Posterior vena cava (tissue), 2 donors: ENCODE measurements at places on chromosomes 11 and 22. TPM values are rescaled to one million over a fixed set of nuclear protein-coding genes. Genes with fewer than 3 reads are reported as not detected.
A peak's percentile ranks its signal among the peaks of the same experiment; 100 is the strongest.

DNA sequence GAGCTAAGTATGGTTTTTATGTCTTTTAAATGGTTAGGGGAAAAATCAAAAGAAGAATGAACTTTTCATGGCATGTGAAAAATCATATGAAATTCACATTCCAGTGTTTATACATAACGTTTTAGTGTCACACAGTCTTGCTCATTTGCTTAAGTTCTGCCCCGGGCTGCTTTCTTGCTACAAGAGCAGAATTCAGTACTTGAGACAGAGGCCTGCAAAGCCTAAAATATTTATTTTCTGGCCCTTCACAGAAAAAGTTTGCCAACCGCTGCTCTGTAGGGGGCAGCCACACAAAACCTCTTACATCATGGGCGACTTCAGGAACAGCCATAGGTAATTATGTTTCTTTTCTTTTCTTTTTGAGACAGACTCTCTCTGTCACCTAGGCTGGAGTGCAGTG lies 1.0 kb upstream of the ATG2A start:
- DNase-seq = no peak

DNA sequence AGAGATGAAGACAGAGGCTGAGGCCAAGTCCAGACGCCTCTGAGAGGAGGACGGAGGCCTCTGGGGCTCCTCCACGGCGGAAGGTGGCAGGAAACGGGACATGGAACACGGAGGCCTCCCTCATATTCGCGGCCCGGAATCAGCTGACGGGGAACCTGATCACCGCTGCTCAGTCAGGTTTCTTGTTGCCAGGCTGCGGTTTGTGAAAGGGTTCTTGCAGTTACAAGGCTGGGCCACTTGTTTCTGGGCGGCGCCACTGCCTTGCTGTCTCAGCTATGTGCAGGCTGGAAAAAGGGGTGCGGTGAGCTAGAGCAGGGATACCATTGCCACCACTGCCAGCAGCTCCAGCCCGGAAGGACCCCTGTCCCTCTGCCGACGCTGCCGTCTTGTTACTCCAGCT lies 10.0 kb upstream of the MMP1 start:
- no peak for DNase-seq

- DNase-seq = peak; percentile 47
Measured at GRCh38 chr11:69542314-69543168, 61.1 kb downstream of the LINC01488 start.

CARNS1 gene
- 1.6 TPM for total RNA-seq
